ENCODE measurements at places on chromosomes 7 and 10.

DNA sequence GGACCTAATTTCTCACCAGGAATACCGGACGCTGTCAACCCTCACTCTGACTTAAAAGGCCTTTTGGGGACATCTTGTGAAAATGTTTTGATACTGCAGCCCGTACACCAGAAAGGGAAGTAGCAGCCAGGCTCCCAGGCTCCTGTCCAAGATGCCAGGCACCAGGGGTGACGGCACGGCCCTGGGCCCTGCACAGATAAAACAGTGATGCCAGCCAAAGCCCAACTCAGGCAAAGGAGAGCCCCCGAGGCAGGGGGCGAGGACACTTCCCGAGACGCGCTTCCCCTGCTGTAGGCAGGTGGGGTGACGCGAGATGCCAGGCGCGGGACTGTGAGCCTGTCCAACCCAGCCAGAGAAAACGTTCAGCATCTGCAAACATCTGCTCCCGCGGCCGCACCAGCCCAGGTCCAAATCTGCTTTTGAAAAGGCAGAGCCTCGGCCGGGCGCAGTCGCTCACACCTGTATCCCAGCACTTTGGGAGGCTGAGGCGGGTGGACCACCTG is 15.7 kb downstream of the ZFAND2A start:
- no peak for DNase-seq

- DNase-seq: no peak
Measured at GRCh38 chr10:34474009-34474376, 341.1 kb downstream of the PARD3 start.

DNA sequence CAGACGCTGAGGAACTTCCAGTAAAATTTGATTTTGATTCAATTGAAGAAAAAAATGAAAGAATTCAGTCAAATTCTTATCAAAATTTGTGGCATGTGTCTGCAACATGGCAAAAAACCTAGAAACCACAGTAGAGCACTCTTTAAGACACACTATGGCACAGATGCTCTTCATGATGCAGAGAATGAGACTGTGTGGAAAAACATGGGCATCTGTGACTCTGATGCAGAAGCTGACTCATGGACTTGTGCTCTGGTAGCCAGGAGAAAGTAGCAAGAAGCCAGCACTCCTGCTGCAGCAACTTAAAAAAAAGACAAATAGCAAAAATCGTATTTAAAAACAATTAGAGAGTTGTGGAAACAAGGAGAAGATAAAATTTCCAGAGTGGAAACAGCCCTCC is 8.9 kb upstream of the KCNK18 start:
- DNase-seq: no peak

- DNase-seq: no peak
Measured at GRCh38 chr7:126723966-126724544, 528.7 kb downstream of the GRM8 start.

DNA sequence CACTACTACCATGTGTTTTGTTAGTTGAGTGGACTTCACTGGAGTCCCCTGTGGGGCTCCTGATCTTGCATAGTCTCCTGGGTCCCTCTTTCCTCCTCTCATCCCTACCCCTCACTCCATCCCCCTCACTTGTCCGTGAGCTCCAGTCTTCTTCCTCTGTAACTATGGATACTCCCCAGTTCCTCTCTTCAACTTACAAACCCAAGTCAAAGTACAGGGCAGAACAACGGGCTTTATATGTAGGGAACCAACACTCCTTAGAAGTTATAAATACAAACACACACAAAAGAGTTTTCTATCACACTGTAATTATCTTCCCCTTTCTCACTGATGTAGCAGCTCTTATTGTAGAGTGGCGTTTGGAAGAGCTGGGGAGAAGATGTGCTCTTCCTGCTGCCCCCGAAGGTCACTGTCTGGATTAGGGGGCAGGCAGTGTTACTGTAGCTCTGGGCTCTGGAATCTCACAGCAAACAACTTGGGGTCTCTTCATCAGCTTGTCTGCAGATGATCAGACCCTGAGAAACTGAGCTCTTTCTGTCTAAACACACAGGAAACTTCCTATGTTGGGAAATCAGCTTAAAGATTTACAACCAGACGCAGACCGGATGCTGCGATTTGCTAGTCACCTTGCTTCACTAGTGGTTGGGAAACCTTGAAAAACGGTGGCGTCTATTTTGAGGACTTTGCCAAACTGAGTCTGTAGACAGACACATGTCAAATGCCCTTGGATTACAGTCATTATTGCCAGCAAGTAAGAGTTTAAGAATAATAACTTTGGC is 13.6 kb downstream of the SNX10 start:
- peak; percentile 8 for DNase-seq

DNA sequence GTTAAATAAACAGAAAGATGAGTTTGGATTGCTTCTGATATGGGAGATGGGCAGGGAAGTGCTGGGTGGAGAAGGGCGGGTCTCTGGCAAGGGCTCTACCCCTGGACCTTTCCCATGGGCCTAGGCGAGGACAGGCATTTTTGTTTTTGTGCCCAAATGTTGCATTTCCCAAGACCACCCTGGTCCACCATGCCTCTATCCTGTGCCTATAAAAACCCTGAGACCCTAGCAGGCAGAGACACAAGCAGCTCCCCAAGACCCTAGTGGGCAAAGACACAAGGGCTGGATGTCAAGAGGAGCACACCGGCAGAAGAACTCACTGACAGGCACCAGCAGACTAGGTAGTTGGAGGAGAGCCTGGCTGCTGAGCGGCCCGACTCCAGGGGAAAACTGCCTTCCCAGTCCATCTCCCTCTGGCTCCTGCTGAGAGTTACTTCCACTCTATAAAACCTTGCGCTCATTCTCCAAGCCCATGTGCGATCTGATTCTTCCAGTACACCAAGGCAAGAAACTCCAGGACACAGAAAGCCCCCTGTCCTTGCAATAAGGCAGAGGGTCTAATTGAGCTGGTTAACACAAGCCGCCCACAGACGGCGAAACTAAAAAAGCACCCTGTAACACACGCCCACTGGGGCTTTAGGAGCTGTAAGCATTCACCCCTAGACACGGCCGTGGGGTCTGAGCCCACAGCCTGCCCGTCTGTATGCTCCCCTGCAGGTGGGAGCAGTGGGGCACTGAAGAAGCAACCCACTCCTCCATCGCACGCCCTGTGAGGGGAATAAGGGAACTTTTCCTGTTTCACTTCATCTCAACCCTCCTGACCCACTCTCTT is 291.4 kb downstream of the PTPRN2 start:
- no peak for DNase-seq

GRCh38 chr7:75663302-75663907 is 75.3 kb downstream of the HIP1 start:
- DNase-seq: no peak

DNA sequence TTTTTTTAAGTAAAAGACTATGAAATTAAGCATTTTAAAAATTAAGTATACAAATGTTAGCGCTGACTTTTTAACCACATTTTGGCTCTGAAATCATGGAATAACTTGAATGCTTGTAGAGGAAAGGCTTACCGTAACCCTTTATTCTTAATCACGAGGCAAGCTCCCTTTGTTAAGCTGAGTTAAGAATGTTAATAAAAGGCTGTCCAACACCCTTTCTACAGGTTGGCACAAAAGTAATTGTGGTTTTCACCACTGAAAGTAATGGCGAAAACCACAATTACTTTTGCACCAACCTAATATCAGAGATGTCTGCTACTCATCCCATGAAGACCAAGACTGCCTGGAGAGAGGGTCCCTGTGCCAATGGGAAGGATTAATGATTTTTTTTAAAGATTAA is 70.6 kb downstream of the STK17A start:
- no peak for DNase-seq

DNA sequence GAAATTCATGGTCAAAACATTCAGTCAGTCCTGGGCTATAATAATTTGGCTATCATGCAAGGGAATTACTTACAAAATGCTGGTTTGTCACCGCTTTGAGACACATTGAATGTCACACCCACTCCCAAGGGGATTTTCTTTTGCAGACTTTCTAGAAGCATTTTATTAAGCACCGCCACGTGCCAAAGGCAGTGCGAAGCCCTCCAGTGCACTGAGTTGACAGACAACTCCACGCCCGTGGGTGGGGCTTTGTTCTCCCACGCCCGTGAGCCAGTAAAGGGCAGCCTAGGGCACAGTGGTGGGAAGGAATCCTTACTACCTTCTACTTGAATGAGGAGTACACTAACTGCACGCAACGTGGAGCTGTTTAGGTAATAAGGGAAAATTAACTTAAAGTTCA is 515.8 kb downstream of the KCNMA1 start:
- no peak for DNase-seq

- DNase-seq: no peak
Measured at GRCh38 chr10:122422266-122422989, 32.0 kb upstream of the ARMS2 start.

Data from activated naive CD4-positive, alpha-beta T cell (primary cell).